ENCODE measurements at places on chromosomes 1 and 21.

DNA sequence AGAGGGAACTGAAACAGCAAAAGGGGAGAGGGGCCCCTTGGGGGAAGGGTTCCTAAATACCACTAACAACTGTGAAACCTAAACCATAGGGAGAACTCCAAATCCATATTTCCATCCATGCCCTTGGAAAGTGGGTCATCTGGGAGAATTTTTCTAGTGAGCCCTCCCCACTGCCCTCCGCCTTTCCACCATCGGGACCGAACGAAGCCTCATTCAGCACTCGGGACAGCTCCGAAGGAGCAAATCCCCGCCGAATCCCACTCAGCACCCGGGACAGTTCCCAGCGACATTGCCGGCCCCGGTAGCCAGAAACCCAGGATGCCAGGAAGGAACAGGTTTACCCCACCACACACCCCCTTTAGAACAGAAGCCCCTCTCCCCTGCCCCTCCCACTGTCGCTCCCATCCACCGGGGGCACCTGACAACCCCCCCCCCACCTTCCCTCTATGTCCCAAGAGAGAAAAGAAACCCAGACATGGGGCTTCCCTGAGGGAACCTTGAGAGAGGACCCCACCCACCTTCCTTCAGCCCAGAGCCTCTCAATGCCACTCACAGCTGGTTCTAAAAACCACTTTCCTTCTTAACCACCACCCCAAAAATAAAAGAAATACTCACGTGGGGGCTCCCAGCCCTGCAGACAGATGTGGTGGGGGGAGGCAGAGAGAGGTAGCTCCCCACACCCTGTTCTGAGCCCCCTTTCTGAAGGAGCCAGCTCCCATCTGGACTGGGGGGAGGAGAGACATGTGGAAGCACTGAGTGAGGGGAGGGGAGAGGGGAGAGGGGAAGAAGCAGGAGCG lies 4.5 kb downstream of the DLGAP3 start:
- peak; percentile 29 for DNase-seq

DNA sequence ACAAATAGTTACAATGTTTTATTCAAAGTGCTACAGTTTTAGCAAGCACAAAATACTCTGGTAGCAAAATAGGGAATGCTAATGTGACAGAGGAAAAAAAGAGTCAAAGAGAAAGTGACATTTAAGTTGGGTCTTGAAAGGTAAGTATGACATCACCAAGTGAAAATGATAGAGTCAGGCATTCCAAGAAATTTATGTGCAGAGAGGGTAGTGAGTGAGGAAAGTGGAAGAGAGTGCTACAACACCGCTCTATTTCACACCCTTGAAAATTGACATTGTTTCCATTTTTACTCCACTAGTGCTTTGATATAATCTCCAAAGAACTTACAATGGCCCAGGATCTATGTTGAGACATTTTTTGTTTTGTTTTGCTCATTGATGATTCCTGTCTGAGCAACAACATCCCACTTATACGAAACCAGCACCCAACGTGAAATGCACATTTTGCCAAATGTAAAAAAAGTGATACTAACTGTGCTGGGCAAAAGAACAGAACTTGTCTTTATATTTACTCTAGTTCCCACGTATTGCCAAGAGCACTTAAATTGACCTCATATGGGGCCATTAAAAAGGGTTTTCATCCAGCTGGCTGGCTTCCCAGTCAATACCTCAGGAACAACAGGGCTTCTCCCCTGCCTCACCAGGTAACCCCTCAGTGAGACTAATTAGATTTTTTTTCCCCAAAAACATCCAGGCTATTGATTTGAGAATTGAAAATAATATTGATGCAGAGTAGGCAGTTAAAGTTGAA lies 206.3 kb upstream of the NR5A2 start:
- DNase-seq, result no peak

- DNase-seq, result no peak
Measured at GRCh38 chr1:67721650-67722291, 36.8 kb downstream of the GADD45A start.

GRCh38 chr1:30965924-30966599 lies 57.5 kb upstream of the SDC3 start:
- DNase-seq, result no peak

Data from GM18507 (cell line).